ENCODE measurements at places on chromosomes 13 and 19.
A peak's percentile ranks its signal among the peaks of the same experiment; 100 is the strongest.

GRCh38 chr13:79271616-79272015 is 134.4 kb downstream of the RBM26 start:
- DNase-seq, result no peak

- peak; percentile 60 for DNase-seq
Measured at GRCh38 chr19:55088543-55089341, 13.1 kb downstream of the EPS8L1 start.

DNA sequence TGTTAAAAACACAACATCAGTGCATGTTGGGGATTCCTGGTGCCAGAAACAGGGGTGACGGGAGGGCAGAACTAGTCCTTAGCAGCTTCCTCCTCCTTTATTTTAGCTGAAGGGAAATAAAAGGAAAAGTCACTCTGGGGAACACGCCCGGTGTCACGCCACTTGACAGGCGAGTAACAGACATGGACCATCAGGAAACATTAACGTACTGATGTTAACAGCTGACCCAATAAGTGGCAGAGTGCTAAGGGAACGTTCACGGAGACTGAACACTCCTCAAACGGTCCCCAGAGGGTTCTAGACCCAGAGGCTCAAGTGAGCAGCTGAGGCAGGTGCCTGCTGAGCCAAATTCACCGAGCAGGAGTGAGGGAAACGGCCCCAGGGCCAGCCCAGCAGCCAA is 13.9 kb upstream of the EIF3G start:
- DNase-seq, result no peak

GRCh38 chr13:31199527-31199848 is 287 bp upstream of the B3GLCT start:
- no peak for DNase-seq

- DNase-seq, result no peak
Measured at GRCh38 chr13:50731400-50731799, 112.1 kb downstream of the DLEU7 start.

- DNase-seq, result no peak
Measured at GRCh38 chr19:10270180-10270615, 722 bp upstream of the ICAM1 start.

DNA sequence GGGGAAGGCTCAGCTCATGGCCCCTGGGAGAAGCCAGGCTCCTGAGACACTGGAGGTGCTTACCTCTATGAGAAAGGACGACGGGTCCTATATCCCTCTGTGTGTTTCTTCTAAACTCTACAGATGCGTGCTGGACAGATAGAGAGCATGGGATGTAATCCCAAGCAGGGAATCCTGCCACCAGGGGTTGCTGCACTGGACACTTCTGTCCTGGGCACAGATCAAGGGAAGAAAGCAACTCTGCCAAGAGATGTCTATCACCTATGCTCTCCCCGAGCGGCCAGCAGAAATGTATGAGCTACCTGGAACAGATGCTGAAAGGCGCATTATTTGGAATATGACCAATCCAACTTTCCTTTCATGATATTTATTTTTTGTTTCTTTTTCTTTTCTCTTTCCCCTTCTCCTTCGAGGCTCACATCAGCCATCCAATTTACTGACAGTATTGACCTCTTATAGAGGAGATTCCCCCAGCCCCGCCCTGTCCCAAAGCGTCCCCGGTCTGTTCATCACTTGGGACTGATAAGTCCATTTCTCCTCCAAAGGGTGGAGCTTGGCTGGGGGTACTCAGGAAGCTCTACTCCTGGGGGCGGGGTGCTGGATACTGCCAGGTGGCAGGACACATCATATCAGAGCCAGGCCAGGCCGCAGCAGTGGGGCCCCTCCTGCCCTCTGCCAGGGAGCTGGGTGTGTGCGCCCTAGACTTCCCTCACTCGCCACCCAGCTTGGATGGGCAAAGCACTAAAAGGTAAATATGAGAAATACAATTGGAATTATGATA is 34.2 kb downstream of the TSHZ3 start:
- DNase-seq, result no peak

- no peak for DNase-seq
Measured at GRCh38 chr19:39167461-39168257, 29.1 kb upstream of the NCCRP1 start.

- no peak for DNase-seq
Measured at GRCh38 chr13:45941261-45941660, 89.7 kb upstream of the SIAH3 start.

DNA sequence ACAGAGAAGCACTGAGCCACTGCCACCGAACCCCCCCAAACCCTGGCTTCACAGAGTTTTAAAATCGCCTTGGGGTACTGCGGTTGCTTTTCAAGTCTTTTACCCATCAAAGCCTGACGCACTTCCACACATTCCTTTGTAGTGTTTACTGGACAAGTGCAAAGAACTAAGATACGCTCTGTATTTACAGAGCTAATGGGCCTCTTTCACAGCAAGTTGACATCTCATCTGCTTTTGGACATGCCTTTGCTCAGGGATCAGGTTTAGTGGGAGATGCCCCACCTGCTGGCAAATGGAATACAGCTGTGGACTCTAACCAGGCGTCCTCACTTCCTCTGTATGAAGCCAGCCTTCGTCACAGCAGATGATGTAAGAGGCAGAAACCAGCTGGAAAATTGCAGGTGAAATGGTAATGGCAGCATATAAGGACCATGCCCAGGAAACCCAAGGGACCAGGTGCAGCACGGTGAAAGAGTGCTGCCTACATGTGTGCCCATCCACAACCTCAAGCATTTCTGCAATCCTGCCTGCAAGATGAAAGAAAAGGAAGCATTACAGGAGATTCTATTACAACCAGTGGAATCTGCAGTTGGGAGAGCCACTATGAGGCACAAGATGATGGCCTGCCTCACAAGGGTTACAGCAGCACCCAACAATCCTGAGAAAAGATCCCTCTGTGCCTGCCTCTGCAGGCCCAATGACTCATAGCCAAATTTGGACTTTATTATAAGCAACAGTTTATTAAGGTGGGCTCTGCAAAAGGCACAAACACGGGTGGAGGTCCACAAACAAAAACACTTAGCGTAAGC is 34.7 kb downstream of the BRD4 start:
- no peak for DNase-seq

GRCh38 chr13:50275392-50276063 is 260.3 kb downstream of the KCNRG start:
- DNase-seq, result no peak

GRCh38 chr13:77338329-77338728 is 11.4 kb upstream of the MYCBP2 start:
- no peak for DNase-seq

DNA sequence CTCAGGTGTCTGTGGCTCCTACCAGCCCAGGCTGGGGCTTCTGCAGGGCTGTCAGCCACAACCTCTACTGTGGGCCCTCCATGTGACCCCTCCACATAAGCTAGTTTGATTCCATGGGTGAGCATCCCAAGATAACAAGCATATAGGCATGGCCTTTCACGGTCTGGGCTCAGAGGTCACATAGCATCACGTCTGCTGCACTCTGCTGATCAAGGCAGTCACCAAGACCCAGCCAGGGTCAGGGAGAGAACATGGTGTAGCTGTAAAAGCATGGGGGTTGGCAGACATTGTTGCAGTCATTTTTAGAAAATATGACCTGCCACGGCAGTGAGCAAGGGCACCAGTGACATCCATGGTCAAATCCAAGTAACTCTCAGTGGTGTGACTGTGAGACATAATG is 698.8 kb downstream of the UQCRFS1 start:
- no peak for DNase-seq

- DNase-seq, result no peak
Measured at GRCh38 chr13:113548778-113549621, 35.6 kb upstream of the TFDP1 start.
